Ammon's horn (tissue), 1 donor: ENCODE measurements at places on chromosomes 6 and 20.

- DNase-seq = no peak
Measured at GRCh38 chr6:142721215-142721920, 223.6 kb downstream of the HIVEP2 start.

DNA sequence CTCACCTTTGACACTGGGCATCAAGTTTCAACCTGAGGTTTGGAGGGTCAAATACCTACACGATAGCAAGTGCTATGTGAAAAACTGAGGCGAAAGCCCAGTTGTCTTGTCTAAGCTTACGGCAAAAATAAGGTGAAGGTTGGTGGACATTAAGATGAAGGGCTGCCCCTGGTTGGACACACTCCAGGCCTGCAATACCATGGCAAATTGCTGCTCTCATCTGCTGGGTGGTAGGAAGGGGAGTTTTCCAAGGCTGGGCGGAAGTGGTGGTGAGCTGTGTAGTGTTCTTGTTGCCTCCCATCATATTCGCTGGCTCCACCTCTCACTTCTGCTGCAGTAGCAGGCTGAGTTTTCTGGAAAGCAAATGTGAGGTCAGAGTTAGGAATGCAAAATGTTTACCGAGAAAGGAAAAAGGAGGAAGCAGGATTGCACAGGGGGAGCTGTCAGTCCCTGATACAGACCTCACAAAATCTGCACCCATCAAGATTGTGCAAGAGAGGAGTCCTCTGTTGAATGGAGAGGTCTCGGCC is 33.7 kb downstream of the SCP2D1 start:
- DNase-seq = no peak

DNA sequence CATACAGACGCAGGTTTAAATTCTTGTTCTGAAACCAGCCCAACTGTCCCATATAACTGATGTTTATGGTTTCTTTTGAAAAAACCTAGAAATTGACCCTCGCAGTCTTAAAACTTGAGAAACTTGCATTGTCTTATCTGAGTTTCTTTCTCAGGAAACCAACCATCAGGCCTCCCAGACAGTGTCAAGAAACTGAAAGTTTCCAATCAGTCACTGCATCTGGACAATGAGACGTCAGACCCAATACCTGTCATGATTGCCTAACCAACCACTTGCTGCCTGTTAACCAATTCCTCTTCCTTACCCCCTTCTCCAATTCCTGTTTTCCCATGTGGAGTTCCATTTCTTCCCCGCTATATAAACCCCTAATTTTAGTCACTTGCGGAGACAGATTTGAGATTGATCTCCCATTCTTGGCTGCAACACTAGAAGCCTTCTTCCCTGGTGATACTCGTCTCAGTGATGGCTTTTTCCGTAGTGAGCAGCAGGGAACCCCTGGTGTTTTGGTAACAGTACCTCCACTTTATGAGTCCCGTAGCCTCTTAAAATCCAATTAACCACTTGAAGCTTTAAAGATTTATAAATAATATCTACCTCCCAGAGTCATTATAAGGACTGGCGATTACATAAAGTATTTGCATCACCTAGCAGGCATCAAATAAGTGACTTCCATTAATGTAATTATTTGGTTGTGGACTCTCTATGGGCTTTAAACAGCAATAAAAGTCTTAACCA is 49.3 kb downstream of the GPR63 start:
- no peak for DNase-seq

GRCh38 chr6:106370639-106371038 is 10.1 kb downstream of the CRYBG1 start:
- no peak for DNase-seq

DNA sequence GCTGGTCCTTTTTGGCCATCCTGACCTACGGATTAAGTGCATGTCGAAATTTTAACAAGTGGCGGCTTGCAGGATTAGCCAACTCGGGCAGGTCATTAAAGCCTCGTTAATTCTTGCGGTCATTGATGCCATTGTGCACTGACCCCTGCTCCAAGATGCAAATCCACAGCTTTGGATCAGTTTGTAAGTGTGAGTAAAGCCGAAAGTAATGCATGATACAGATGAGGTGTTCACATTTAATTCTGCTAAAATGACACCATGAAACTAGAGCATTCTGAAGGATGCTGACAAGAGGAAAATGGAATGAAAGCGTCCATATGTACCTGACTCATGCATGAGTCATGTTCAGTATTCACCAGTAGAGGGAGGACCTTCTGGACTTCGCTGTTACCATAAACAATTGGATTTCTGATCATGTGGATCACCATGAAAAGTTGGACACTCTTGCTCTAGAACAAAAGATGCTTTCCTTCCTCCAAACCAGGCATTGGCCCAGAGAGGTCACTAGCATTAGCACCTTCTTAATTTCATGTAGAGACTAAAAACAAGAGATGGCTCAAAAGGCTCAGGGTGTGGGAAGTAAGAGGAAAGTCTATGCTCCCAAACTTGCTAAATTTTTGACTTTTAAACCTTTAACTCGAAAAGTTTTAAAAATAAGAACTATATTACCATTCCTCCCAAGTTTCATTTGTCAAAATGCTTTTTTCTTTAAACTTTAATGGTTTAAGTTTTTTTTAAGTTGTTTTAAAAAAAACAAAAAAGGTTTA is 48.0 kb downstream of the MUC22 start:
- DNase-seq = peak; percentile 73

DNA sequence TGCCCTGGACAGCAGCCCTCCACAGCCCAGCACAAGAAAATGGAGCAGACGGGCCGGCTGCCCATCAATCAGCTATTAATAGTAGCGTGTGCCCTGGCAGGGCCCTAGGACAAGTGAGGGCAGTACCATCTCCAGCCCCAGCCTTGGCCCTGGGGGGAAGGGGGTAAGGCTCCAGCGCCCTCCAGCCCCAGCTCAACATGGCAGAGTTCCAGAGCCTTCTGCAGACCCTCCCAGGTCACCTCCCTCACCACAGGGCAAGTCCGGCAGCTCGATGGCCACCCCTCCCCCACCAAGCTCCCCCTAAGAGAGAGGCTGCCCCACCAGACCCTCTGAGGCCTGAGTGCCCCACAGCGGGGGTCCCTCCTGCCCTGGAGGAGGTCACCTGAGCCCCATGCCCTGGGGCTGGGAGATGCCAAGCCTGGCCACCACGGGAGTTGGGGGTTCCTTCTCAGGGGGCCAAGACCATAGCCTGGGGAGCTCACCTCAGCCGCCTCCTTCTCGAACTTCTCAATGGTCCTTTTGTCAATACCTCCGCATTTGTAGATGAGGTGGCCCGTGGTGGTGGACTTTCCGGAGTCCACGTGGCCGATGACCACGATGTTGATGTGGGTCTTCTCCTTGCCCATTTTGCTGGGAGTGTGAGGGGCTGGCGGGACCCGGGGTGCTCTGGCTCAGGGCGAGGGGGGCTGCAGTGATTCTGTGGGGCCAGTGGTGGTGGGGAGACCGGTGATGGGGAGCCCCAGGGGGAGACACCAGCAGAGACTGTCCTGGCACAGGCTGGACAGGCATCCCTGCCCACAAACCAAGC is 1.5 kb downstream of the EEF1A2 start:
- DNase-seq = no peak

GRCh38 chr6:142322504-142323198 is 20.8 kb downstream of the ADGRG6 start:
- DNase-seq = no peak

DNA sequence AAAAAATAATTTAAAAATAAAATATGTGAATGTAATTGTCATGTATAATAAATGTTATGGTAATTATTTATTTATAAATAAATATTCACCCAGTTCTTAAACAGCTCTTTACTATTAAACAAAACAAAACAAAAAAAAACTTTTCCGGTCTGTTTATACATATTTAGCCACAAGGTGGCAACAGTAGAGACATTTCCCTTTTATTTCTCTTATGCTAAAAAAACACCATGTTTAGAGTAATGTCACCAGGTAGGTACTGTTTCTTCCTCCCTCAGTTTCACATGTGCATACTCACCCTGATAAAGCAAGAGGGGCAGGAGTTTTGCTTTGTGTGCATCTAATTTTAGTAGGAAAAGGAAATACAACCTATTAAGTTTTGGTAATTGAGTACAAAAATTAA is 610.4 kb upstream of the IMPG1 start:
- no peak for DNase-seq

DNA sequence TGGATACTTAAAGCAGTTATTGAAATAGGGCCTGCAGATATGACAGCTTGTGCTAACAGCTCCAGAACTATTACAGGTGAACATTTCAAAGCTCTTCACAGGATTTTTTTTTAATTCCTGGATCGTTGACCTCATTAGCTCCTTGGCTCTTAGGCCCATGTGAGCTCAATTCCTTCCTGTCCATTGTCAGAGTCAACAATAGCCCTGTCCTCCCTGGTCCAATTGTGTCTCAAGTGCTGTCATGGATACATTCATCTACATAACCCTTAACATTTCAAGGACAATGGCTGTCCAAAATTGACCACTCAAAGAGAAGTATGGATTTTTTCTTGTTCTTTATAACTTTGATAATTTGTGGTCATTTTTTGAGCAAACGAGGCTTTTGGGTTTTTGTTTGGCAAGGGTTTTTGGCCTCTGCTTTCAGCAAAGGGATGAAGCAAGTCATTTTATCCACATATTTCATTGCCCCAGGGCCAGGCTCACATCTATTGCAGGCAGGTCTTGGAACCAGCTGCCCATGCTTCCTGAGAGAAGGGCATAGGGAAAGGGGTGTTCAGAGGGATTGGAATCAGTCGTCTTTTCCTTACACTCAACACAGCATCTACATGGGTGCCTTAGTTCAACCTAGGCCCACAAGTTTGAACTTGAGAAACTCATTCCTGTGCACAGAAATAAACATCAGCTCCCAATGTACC is 282.1 kb downstream of the TPBG start:
- no peak for DNase-seq

DNA sequence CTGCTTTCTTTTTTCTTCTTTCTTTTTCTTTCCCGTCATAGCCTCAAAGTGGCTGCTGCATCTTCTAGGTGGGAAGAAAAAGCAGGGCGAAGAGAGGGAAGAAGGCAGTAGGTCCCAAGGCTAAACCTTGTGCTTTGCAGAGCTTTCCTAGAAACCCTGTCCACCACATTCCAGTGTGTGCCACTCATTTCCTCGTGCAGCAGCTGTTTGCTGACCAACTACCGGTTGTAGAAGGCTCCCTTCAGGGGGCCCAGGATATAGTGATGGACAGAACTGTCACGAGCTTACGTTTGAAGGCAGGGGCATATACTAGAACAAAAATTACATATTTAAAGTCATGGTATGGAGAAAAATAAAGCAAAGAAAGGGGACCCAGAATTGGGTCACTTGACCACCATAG is 103.0 kb downstream of the SASH1 start:
- no peak for DNase-seq

GRCh38 chr6:35084511-35085203 is 56.5 kb downstream of the TCP11 start:
- DNase-seq = no peak

DNA sequence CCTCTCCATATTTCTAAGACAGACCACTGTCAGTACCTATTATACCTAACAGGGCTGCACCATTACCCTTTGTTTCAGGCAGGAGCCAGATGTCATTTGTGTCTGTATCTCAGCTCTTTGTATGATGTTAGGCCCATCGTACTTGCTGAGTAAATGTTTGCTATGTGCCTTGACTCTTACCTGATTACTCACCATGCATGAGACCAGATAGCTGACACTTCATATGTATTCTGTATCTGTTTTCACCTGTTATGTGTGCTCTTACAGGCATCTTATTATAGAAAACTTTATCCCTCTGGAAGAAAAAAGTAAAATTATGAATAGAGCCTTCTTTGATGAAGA is 31.7 kb upstream of the ASXL1 start:
- DNase-seq = no peak

- no peak for DNase-seq
Measured at GRCh38 chr20:51985013-51985415, 182.7 kb upstream of the SALL4 start.

DNA sequence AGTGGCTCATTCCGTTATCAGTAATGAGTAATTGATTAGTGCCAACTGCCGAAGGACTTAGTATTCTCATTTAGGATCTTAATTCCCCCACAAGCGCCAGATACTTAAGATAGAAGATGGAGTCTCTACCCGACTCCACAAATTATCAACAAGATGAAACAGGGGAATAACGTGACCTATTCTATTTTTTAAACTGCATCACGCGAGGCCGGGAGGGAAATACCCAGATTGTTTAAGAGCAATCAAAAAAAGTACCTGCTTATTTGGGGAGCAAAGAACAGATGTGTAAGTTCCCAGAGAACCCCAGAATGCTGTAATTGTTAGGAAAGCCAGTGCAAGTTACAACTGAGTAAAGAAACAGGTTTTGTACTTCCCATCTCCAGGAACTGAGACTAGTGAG is 1.1 kb upstream of the MAP3K5 start:
- no peak for DNase-seq

GRCh38 chr20:21808863-21809664 is 103.6 kb downstream of the PAX1 start:
- no peak for DNase-seq

GRCh38 chr20:44231713-44232468 is 15.2 kb upstream of the GDAP1L1 start:
- DNase-seq = no peak

DNA sequence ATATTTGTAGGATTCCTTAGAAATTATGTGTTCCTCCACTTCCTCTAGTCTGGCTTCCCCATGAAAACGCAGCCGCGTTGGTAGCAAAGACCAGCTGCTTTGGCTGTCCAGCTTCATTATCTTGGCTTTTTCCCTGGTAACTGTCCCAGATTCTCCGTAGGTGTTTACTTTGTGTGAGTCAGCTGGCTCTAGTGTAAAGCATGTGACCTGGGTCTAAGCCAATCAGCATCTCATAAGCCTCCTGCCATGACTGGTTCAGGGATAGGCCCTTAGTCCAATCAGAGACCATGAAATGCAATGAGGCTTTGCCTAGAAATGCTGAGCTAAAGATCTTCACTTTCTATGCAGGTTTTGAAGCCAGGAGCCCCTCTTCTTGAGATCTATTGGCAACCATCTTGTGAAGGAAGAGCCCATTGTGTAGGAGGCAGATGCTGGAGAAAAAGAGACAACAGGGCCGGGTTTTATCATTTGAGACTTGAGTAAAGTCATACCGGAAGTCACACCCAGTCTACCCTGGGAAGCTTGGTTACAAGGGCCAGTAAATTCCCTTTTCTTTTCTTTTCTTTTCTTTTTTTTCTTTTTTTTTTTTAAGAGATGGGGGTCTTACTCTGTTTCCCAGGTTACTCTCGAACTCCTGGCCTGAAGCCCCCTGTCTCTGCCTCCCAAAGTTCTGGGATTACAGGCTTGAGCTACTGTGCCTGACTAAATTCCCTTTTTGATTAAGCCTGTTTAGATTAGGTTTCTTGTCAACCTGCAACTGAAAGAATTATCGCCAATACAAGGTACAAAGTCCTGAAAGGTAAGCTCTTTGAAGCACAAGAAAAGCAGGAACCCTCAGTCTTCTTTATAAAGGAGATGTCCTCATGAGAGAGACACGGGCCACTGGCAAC is 256.5 kb upstream of the RREB1 start:
- DNase-seq = peak; percentile 26

DNA sequence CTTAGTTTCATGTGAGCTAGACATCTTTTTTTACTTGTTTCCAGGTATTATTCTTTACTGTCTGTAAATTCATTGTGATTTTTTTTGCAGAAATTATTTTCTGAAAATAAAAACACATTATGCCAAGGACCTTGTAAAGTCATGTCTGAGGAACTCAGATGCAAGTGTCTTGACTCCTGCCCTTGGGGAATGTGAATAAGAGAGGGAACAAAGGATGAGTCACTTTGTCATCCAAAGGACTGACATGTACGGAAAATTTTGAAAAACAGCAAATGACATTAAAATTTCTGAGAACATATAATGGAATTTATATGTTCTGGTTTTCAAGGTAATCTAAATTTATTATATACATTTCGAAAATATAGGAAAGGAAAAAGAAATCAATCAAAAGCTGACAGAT is 660.4 kb downstream of the CD109 start:
- DNase-seq = no peak
